SJSA1 (cell line): ENCODE measurements at places on chromosomes 2 and 18.

DNA sequence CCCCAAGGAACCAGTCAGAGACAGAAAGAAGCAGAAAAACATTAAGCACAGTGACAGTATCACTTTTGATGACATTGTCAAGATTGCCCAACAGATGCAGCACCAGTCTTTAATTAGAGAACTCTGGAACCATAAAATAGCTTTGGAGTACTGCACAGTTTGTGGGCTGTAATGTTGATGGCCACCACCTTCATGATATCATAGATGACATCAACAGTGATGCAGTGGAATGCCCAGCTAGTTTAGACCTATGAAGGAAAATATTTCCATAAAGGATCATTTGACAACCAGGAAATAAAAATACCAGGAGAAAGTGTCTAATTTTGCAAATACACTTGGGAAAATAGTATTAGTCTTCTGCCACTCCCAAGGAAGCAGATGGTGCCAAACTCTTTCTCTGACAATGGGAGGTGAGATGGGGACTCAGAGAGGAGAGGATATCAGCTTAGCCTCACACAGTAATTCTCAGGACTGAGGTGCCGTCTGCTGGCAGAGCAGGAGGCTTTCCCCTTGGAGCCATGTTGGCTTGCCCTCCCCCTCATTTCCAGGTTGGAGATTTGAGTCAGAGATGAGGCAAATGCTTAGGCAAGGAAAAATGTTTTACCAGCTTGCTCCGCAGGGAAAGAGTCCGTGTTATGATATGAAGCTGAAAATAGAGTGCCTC lies 107.5 kb upstream of the CELF4 start:
- DNase-seq = no peak

GRCh38 chr18:53018791-53019190 lies 678.8 kb downstream of the DCC start:
- DNase-seq = no peak

DNA sequence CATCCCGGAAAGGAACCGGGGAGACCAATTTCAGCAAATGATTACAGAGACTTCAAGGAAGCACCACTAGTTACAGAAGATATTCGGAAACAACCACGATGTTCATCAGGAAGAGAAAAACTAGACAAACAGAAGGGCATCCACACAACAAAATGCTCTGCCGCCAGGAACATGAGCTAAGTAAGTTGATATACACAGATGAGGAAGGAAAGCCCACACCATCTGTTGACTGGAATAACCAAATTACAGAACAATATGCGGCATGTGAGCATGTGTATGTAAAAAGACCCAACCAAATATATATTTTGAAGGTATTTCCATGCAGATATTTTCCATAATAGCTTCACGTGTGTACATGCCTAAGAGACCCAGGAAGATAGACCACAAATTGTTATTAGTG lies 47.0 kb downstream of the ACKR3 start:
- no peak for DNase-seq

DNA sequence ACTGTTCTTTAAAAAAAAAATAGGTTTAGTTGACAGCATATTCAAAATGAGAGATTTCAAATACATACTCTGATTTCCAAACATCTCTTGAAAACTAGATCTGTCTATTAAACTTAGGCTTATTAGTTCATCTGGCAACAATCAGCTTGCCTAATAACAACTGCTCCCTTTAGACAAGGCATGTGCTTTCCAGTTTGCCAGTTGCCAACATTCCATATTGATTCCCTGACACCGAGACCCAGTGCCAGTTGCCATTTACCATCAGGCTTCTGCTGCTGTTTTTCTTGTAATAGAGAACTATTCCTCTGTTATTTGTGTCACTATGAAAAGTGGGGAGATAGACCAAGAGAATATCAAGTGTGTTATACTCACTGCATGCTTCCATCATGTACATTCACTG lies 256.0 kb downstream of the C1D start:
- no peak for DNase-seq

GRCh38 chr2:32135409-32135808 lies 30.3 kb upstream of the SLC30A6 start:
- DNase-seq = peak; percentile 53

GRCh38 chr2:106719222-106719621 lies 166.7 kb downstream of the ST6GAL2 start:
- DNase-seq = no peak

DNA sequence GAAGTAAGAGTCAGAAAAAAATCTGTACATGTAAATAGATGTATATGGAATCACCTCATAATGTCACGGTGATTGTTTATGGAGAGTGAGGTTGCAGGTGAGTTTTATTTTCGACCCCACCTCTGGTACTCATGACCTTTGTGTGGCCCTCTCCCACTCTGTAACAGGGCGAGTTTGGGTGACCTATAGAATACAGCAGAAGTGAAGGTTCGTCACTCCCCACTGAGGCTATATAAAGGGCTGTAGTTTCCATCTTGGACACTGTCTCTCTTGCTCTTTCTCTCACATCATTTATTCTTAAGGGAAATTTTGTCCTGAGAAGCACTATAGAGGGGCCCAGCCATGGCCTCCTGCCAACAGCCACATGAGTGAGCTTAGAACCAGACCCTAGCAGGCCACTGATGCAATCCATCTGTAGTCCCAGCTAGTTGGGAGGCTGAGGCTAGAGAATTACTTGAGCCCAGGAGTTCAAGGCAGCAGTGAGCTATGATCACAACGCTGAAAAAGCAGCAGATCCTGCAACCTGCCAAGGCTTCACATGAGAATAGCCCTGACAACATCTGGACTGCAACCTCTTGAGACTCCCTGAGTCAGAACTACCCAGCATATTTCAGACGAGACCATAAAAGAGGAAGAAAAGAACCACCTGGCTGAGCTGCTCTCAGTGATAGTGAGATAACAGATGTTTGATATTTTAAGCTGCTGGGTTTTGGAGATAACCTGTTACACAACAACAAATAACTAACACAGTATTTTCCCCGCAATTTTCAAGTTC lies 74.3 kb upstream of the SLC1A4 start:
- no peak for DNase-seq

DNA sequence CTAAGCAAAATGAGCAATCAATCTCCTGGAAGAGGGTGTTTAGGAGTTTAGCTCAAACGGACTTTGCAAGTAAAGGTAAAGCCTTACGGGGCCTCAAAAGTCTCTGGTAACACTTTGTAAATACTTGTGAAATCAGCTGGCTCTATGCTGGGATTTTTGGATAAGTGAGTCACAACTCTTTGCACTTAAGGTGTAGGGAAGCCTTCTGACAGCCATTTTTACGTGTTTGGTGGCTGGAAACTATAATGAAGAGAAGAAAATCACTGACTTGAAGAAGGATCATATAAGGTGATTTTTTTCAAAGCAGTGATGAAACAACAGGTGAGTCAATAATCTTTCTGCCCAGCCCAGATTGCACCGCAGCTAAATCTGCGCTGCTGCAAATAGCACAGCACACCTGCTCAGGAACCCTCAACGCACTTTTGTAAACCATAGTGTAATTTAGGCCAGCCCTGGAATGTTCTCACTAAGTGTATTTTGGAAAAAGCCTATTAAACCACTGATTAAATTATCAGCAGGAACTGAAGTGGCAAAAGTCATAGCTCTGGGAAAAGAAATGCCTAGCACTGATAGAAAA lies 218.8 kb downstream of the AGPS start:
- DNase-seq = no peak

- DNase-seq = no peak
These were observed 96.2 kb downstream of the GALNT3 start for GRCh38 chr2:165697748-165698443.

DNA sequence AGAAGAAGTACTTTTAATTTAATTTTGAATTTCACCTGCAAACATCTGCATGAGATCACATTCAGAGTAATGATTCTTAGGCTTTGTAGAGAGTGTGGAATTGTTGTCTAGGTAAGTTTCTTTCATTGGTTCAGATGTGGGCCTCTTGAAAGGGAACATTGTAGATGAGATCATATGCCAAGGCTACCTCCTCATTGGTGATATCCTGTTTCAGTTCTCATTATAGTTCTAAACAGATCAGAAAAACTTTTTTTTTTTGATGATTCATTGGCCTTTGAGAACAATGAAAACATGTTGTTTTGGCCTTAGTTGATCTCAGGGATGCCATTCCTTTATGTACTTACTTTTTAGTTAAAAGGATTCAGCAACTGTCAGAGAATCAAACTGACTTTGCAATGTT lies 44.5 kb downstream of the EML6 start:
- peak; percentile 33 for DNase-seq
